ENCODE measurements at places on chromosomes 6 and 20. TPM values are rescaled to one million over a fixed set of nuclear protein-coding genes. Genes with fewer than 3 reads are reported as not detected.

- peaks cover 9% of the 10 kb centered on the region for H3K36me3 ChIP-seq
- DNase-seq = no peak
- H3K4me1 ChIP-seq = no peaks in the 10 kb centered on the region
These were observed 7.3 kb upstream of the BPIFB3 start for GRCh38 chr20:33046412-33046811.

- H3K4me1 ChIP-seq = no peaks in the 10 kb centered on the region
- no peaks in the 10 kb centered on the region for H3K36me3 ChIP-seq
- H3K4me3 ChIP-seq = no peak overlapping the region
These were observed 891.4 kb downstream of the TFAP2A start for GRCh38 chr6:9523462-9523861.

DNA sequence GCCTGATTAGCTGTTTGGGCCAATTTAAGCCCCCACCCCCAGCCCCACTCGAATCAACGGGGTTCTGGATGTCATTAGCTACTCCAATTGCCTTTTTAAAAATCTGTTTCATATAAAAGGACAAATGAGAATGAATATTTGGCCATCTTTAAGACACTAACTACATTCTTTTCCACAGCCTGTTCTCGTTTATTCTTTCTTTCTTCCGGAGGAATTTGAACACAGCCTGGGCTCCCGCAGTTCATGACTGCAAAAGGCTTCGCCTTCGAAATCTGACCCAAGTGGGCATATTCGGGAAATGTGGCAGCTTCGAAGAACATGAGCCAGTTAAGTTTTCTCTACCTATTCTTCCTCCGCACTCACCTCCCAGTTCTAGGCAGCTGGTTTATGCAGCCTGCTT is 49.4 kb upstream of the NFATC2 start:
- no peaks in the 10 kb centered on the region for H3K27me3 ChIP-seq
- H3K4me3 ChIP-seq = no peak overlapping the region

- no peak overlapping the region for H3K27ac ChIP-seq
- H3K27me3 ChIP-seq = no peaks in the 10 kb centered on the region
- H3K4me3 ChIP-seq = no peak overlapping the region
- DNase-seq = no peak
These were observed 19.8 kb downstream of the NFYA start for GRCh38 chr6:41092421-41093140.

GRCh38 chr6:13418844-13419243 is 68.6 kb downstream of the GFOD1 start:
- no peaks in the 10 kb centered on the region for H3K27me3 ChIP-seq
- no peak for DNase-seq
- H3K4me3 ChIP-seq = no peak overlapping the region

DNA sequence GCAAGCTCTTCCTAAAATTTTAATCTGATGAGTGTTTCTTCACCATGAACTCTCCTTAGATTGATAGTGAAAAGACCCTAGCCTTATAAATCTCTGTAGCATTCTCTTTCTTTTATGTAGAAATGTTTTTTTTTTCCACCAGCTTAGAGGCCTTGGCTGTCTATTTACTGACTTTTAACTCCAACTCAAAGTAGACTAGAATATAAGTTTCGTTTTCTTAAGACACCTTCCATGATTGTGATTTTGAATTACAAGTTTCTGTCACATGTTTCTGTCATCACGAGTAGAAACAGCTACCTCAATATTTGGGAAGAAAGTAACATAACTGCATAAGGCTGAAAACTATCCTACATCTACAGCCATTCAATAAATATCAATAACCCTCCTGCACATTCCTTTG is 17.8 kb downstream of the ADGRF4 start:
- no peak overlapping the region for H3K4me3 ChIP-seq
- H3K4me1 ChIP-seq = no peaks in the 10 kb centered on the region
- H3K27me3 ChIP-seq = no peaks in the 10 kb centered on the region
- no peak for DNase-seq
- H3K36me3 ChIP-seq = no peaks in the 10 kb centered on the region

- H3K36me3 ChIP-seq = peaks cover 91% of the 10 kb centered on the region
- no peaks in the 10 kb centered on the region for H3K27me3 ChIP-seq
- no peak overlapping the region for H3K4me3 ChIP-seq
- H3K4me1 ChIP-seq = no peaks in the 10 kb centered on the region
- DNase-seq = no peak
These were observed 11.6 kb downstream of the AURKA start for GRCh38 chr20:56380375-56380774.

- H3K4me3 ChIP-seq = no peak overlapping the region
- no peaks in the 10 kb centered on the region for H3K36me3 ChIP-seq
- H3K27me3 ChIP-seq = no peaks in the 10 kb centered on the region
These were observed 59.6 kb downstream of the C6orf118 start for GRCh38 chr6:165249808-165250207.

DNA sequence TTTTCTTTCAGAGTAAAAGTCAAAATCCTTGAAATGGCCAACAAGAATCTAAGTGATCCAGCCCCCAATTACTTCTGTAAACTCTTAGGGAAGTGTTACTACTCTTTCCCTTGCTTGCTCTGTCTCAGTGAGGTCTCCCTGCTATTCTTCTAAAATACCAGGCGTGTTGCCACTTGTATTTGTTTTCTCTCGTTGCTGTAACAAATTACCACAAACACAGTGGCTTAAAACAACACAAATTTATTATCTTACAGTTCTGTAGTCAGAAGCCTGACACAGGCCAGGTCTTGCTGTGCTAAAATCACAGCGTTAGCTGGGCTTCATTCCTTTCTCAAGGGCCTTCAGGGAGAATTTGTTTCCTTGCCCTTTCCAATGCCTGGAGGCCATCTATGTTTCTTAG is 59.9 kb downstream of the HECA start:
- no peak for DNase-seq
- H3K36me3 ChIP-seq = peaks cover 2% of the 10 kb centered on the region
- no peak overlapping the region for H3K4me3 ChIP-seq
- no peaks in the 10 kb centered on the region for H3K4me1 ChIP-seq
- H3K27ac ChIP-seq = no peak overlapping the region
- H3K27me3 ChIP-seq = no peaks in the 10 kb centered on the region

GRCh38 chr6:84422380-84422968 is 195.0 kb upstream of the CEP162 start:
- no peak overlapping the region for H3K27ac ChIP-seq
- DNase-seq = peak; percentile 81
- peaks cover 4% of the 10 kb centered on the region for H3K4me1 ChIP-seq
- no peaks in the 10 kb centered on the region for H3K27me3 ChIP-seq

DNA sequence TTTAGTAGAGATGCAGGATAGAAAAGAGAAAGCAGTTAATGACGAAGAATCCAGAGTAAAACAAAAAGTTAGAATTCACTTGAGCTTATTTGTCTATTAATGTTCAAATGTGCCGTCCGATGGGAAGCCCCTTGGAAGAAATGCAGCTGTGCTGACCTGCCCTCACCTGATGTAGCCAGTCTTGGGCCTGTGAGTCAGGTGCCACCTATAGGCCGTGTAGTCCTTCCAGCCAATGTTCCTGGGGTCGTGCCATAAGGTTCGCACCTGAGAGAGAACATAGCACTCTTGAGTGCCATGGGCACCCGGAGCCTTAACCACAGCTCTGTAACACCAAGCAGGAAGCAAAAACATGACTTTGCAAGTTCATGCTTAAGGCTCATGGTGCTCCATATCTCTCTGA is 32.4 kb downstream of the THBS2 start:
- no peak overlapping the region for H3K27ac ChIP-seq
- no peak overlapping the region for H3K4me3 ChIP-seq
- no peaks in the 10 kb centered on the region for H3K4me1 ChIP-seq
- no peak for DNase-seq
- peaks cover 75% of the 10 kb centered on the region for H3K36me3 ChIP-seq

GRCh38 chr6:129801909-129802308 is 59.2 kb downstream of the TMEM244 start:
- no peak overlapping the region for H3K4me3 ChIP-seq
- H3K27me3 ChIP-seq = no peaks in the 10 kb centered on the region
- no peaks in the 10 kb centered on the region for H3K36me3 ChIP-seq
- no peaks in the 10 kb centered on the region for H3K4me1 ChIP-seq
- H3K27ac ChIP-seq = no peak overlapping the region

GRCh38 chr6:24517659-24518543 is 23.1 kb downstream of the ALDH5A1 start:
- no peak for DNase-seq
- no peak overlapping the region for H3K4me3 ChIP-seq
- no peaks in the 10 kb centered on the region for H3K36me3 ChIP-seq
- H3K4me1 ChIP-seq = no peaks in the 10 kb centered on the region
- no peaks in the 10 kb centered on the region for H3K27me3 ChIP-seq
- no peak overlapping the region for H3K27ac ChIP-seq

DNA sequence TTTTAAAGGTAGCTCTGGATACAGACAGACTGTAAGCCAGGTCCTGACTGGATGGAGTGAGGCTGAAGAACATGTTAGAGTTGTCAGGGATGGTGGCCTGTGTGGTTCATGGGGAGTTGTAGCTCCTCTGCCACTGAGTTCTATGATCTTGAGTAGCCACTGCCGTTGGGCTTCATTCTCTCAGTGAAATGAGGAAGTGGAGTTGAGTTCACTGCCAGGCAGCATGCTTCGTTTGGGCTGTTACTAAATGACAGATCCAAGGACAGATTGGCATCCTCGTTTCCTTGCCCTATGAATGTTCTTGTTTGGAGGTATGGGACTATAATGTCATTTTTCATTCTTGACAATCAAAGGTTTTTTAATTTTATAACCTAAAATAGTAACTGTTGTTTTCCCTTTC is 37.2 kb downstream of the SCAND1 start:
- H3K27ac ChIP-seq = no peak overlapping the region
- H3K4me3 ChIP-seq = no peak overlapping the region
- no peaks in the 10 kb centered on the region for H3K4me1 ChIP-seq
- peaks cover 20% of the 10 kb centered on the region for H3K36me3 ChIP-seq
- DNase-seq = no peak

GRCh38 chr6:21694168-21694567 is 100.6 kb downstream of the SOX4 start:
- DNase-seq = no peak
- H3K4me3 ChIP-seq = peak overlapping the region; percentile 56
- H3K27ac ChIP-seq = peak overlapping the region; percentile 8
- no peaks in the 10 kb centered on the region for H3K27me3 ChIP-seq
- peaks cover 6% of the 10 kb centered on the region for H3K4me1 ChIP-seq

GRCh38 chr6:113818578-113818977 is 38.6 kb upstream of the MARCKS start:
- H3K4me3 ChIP-seq = no peak overlapping the region
- no peaks in the 10 kb centered on the region for H3K27me3 ChIP-seq
- no peak overlapping the region for H3K27ac ChIP-seq
- peaks cover 5% of the 10 kb centered on the region for H3K36me3 ChIP-seq
- no peaks in the 10 kb centered on the region for H3K4me1 ChIP-seq

GRCh38 chr6:33206864-33207551 is 1.3 kb upstream of the RING1 start:
- no peak overlapping the region for H3K27ac ChIP-seq
- H3K4me1 ChIP-seq = peaks cover 6% of the 10 kb centered on the region
- H3K4me3 ChIP-seq = peak overlapping the region; percentile 95
- DNase-seq = no peak

DNA sequence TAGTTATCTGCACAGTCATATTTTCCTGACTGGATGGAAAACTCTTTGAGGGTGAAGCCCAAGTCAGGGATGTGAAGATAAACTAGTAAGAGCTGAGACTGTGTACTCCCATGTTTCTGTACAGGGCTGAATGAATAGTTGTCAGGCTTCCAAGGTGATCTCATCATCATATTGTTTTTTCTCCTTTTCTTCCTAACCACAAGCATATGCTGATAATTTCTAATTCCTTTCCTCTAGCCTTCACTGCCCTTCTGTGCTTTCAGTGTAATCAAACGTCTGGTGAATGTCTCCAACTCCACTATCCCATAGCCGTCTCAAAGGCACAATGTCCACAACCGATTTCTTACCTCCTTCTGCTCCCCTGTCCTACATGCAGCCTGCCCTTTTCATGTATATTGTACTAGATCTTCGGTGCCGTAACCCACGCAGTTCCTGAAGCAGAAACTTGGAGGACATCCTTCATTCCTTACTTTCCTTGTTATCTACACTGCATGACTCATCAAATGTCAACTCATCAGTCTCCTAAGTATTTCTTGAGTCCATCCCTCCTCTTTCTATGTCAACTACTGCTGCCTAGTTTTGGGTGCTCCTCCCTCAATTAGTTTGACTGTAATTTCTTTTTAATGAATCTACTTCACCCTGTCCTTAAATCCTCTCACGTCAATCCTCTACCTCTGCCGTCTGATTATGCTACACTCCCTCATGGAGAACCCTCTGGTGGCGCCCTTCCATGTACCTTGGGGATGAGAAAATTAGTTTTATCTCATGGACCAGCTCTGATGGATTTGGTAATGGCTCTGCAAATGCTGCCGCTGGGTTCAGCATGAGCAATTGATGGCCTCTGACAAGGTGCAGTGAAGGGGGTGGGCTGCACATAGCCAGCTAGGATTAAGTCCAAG is 21.9 kb downstream of the NCOA7 start:
- no peaks in the 10 kb centered on the region for H3K27me3 ChIP-seq
- DNase-seq = no peak
- H3K4me3 ChIP-seq = no peak overlapping the region
- H3K4me1 ChIP-seq = no peaks in the 10 kb centered on the region
- H3K36me3 ChIP-seq = no peaks in the 10 kb centered on the region

DNA sequence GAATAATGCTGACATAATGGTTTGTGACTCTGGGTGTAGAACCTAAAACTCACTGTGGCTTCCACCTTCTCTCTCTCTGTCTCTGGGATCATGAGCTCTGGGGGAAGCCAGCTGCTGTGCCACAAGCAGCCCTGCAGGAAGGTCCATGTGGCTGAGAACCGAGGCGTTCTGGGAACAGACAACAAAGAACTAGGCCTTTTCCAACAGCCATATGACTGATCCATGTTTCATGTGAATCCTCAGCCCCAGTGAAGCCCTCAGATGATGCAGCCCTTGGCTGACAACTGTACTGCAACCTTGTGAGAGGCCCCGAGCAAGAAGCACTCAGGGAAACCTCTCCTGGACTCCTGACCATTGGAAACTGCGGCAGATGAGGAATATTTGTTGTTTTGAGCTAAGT is 56.6 kb downstream of the HLA-G start:
- peaks cover 19% of the 10 kb centered on the region for H3K36me3 ChIP-seq
- H3K4me1 ChIP-seq = no peaks in the 10 kb centered on the region
- H3K27me3 ChIP-seq = peaks cover 4% of the 10 kb centered on the region
- no peak for DNase-seq
- H3K4me3 ChIP-seq = no peak overlapping the region

The EFCAB8 gene
- not detected for total RNA-seq

The OTOR gene
- total RNA-seq = not detected

The POM121L2 gene
- total RNA-seq = not detected

The SRC gene
- total RNA-seq = 37.5 TPM

The SCRT2 gene
- not detected for total RNA-seq

The GCNT2 gene
- 41.3 TPM for total RNA-seq

The FERMT1 gene
- 9.6 TPM for total RNA-seq

The VEGFA gene
- total RNA-seq = 47.9 TPM
